Stomach (tissue), 19 donors: ENCODE measurements at places on chromosomes 4 and X.
A peak's percentile ranks its signal among the peaks of the same experiment; 100 is the strongest.

DNA sequence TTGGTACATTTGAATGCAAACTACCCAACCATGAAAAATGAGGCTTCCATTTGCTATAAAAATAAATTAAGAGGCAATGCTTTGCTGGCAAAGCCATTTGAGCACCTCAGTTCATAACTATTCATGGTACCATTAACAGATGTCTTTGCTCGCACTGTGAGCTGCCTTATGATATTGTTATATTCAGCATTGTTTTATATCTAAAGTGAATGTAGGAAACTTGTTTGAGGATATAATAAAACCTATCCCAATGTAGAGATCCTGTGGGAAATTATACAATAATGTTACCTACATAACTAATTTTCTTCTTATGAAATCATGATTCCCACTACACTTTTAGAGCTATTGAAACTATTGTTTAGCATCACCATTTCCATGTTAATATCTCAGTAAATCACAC is 125.2 kb upstream of the TRAM1L1 start:
- no peak for DNase-seq
- H3K4me1 ChIP-seq: no peaks in the 10 kb centered on the region
- H3K27ac ChIP-seq: no peak overlapping the region
- no peak overlapping the region for H3K4me3 ChIP-seq
- H3K27me3 ChIP-seq: no peaks in the 10 kb centered on the region

GRCh38 chrX:21798677-21799219 is 40.7 kb upstream of the MBTPS2 start:
- no peaks in the 10 kb centered on the region for H3K27me3 ChIP-seq
- peak; percentile 45 for DNase-seq
- no peaks in the 10 kb centered on the region for H3K36me3 ChIP-seq
- peak overlapping the region; percentile 20 for H3K27ac ChIP-seq

GRCh38 chrX:5733501-5733900 is 495.2 kb downstream of the NLGN4X start:
- no peak for DNase-seq
- H3K4me1 ChIP-seq: no peaks in the 10 kb centered on the region
- H3K36me3 ChIP-seq: no peaks in the 10 kb centered on the region
- no peaks in the 10 kb centered on the region for H3K27me3 ChIP-seq
- H3K4me3 ChIP-seq: no peak overlapping the region

- no peaks in the 10 kb centered on the region for H3K36me3 ChIP-seq
- H3K27ac ChIP-seq: no peak overlapping the region
- no peak for DNase-seq
- H3K4me1 ChIP-seq: no peaks in the 10 kb centered on the region
- no peaks in the 10 kb centered on the region for H3K27me3 ChIP-seq
- no peak overlapping the region for H3K4me3 ChIP-seq
These were observed 282.0 kb downstream of the ARHGAP24 start for GRCh38 chr4:85756938-85757337.

DNA sequence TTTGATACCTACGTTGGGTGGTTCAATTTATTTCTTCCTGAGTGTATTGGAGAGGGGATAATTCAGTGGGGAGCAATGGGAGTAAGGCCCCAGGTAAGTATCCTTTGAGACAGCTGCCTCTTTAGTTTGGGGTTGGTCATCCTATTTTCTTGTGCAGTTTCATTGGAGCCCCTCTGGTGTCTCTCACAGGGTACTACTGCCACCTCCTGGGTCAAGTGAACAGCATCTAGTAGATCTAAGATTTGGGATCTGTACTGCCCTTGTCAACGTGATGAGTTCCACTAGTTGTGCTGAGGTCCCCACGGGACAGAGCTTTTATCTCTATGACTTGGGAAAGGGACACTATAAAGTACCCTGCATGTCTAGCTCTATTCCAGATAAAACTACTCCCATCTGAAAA is 80.6 kb downstream of the PBDC1 start:
- H3K27me3 ChIP-seq: no peaks in the 10 kb centered on the region
- H3K4me3 ChIP-seq: no peak overlapping the region
- no peak overlapping the region for H3K27ac ChIP-seq
- no peaks in the 10 kb centered on the region for H3K36me3 ChIP-seq
